ENCODE measurements at places on chromosomes 2 and 18.

- no peaks in the 10 kb centered on the region for H3K4me1 ChIP-seq
- no peak for DNase-seq
These were observed 46.6 kb upstream of the TANC1 start for GRCh38 chr2:158921599-158922408.

- H3K36me3 ChIP-seq = peaks cover 2% of the 10 kb centered on the region
- no peak for DNase-seq
- H3K4me3 ChIP-seq = no peak overlapping the region
- no peak overlapping the region for H3K27ac ChIP-seq
- H3K27me3 ChIP-seq = peaks cover 40% of the 10 kb centered on the region
These were observed 19.5 kb downstream of the MGAT5 start for GRCh38 chr2:134273256-134273983.

DNA sequence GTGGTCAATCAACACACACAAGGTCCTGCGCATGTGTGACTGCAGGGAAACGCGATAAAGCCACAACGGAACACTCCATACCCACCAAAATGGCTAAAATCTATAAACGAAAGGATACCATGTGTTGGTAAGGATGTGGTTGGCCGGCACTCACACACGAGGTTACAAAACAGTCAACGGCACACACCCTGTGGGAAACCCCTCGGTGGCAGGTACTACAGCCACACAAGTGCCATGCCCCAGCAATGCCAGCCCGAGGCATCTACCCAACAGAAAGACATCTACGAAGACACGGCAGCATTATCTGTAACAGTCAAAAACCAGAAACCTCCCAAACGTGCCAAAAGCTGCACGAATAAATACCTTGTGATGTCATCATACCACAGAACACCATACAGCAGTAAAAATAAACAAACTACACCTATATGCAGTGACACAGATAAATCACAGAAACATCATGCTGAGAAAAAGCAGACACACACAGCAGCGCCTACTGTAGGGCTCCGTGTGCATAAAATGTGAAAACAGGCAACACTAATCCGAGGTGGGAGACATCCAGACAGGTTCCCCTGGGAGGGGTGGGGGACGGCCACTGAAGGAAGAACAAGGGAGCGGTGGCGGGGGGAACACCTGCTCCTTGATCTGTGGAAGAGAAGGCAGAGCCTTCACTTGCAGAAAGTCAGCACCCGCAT is 36.7 kb downstream of the HDAC4 start:
- H3K4me3 ChIP-seq = no peak overlapping the region
- H3K27ac ChIP-seq = no peak overlapping the region
- no peaks in the 10 kb centered on the region for H3K27me3 ChIP-seq

DNA sequence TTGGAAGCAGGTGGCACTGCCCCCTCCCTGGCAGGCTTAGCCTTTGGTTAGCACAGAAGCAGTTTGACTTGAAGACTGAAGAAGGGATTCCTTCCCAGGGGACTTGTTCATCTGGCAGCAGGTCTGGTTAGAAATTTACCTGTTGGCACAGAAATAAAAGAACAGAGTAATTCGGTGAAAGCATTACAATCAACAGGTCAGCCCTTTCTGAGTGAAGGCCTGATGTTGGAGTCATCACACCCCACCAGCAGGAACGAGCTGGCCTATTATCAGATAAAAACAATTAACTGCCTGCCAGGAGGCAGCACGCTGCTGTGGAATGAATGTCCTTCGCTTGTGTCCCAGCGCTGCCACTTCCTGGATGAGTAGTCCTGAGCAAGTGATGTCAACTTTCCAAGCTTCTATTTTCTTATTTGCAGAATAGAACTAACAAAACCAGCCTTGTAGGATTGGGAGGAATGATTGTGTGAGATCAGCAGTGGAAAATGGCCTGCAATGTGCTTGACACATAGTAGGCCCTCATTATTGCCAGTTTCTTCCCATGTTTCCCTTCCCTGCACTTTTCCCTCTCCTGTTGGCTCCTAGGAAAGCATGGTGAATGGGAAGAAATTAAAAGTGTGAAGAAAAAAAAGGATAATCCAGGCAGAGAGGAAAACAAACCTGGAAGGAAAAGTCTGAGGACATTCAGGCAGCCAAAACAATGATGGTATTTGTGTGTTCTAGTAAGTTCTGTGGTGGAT is 29.0 kb downstream of the LGALSL start:
- H3K27ac ChIP-seq = no peak overlapping the region
- H3K36me3 ChIP-seq = no peaks in the 10 kb centered on the region
- DNase-seq = no peak
- no peak overlapping the region for H3K4me3 ChIP-seq
- peaks cover 22% of the 10 kb centered on the region for H3K4me1 ChIP-seq

- no peaks in the 10 kb centered on the region for H3K4me1 ChIP-seq
- no peaks in the 10 kb centered on the region for H3K36me3 ChIP-seq
- H3K27ac ChIP-seq = no peak overlapping the region
These were observed 71.6 kb upstream of the SPTBN1 start for GRCh38 chr2:54384301-54385203.

GRCh38 chr18:30929718-30930117 is 112.8 kb downstream of the DSC3 start:
- no peaks in the 10 kb centered on the region for H3K4me1 ChIP-seq
- no peak for DNase-seq
- H3K4me3 ChIP-seq = no peak overlapping the region
- no peaks in the 10 kb centered on the region for H3K36me3 ChIP-seq

DNA sequence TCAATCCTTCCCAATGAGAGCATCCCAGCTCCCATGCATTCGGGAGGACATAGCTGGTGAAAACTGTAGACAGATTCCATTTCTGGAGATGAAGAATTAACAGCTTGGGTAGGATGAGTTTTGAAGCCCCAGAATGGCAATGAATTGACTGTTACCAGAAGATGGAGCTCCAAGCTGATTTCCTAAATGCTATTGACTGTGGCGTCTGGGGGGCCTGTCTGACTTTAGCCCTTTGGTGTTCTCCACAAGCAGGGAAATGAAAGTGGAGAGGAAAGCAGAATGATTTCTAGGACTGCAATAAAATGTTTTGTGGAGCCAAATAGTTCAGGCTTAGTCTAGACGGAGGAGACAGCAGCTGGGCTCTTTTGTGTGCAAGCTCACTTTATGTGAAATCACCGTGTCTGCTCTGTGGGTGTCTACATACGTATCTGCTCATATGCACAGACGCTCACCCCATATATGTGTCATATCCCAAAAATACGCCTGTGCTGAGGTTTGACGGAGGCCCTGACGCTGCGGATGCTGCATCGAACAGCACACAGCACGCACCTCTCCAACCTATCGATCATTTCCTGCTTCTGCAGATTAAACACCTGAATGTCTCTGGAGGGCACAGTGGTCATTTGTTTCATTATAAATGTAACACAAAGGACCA is 166.4 kb upstream of the PXDN start:
- H3K36me3 ChIP-seq = no peaks in the 10 kb centered on the region
- no peak overlapping the region for H3K27ac ChIP-seq
- no peak for DNase-seq
- H3K4me3 ChIP-seq = no peak overlapping the region
- no peaks in the 10 kb centered on the region for H3K4me1 ChIP-seq
- H3K27me3 ChIP-seq = no peaks in the 10 kb centered on the region

GRCh38 chr2:86552889-86553288 is 10.4 kb downstream of the CHMP3 start:
- no peak for DNase-seq
- H3K27ac ChIP-seq = peak overlapping the region; percentile 58
- H3K4me3 ChIP-seq = peak overlapping the region; percentile 55
- no peaks in the 10 kb centered on the region for H3K27me3 ChIP-seq

- H3K36me3 ChIP-seq = no peaks in the 10 kb centered on the region
- no peak for DNase-seq
- peaks cover 4% of the 10 kb centered on the region for H3K27me3 ChIP-seq
- no peak overlapping the region for H3K27ac ChIP-seq
- H3K4me3 ChIP-seq = no peak overlapping the region
These were observed 1.5 kb upstream of the RUFY4 start for GRCh38 chr2:218067523-218067922.

Measured in T-helper 2 cell treated with Interferon-gamma antibody and Interleukin-4, amounts not matched to agents 5 μg/mL and 100 μg/mL, for 36 hours (primary cell).